ENCODE measurements at places on chromosomes 1 and 21. TPM values are rescaled to one million over a fixed set of nuclear protein-coding genes. Genes with fewer than 3 reads are reported as not detected.

ITLN2 gene
- 0.21 TPM for total RNA-seq

CFHR1 gene
- total RNA-seq, result not detected

ACTN2 gene
- total RNA-seq, result not detected

PLA2G2D gene
- not detected for total RNA-seq

LCE1F gene
- total RNA-seq, result not detected

Data from nasal cavity respiratory epithelium epithelial cell of viscerocranial mucosa (primary cell).